ENCODE measurements at places on chromosomes 13 and 19. TPM values are rescaled to one million over a fixed set of nuclear protein-coding genes. Genes with fewer than 3 reads are reported as not detected.

DNA sequence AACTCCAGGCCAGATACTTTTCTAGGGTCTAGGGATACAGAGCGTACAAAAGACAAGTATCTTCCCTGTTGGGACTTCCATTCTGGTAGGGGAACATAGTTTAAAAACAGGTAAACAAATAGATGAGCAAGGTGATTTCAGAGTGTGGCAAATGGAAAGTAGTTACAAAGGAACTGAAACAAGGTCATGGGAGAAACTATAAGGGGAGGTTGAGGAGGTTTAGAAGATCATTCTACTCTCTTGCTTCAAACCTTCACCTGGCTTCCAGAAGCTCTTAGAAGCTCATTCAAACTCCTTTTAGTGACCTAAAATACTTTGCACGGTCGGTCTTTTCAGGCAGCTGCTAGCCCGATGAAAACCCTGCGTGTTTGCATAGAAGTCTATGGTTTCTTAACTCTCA is 9.1 kb downstream of the FFAR2 start:
- no peak for DNase-seq

MCF2L gene
- 38.9 TPM for total RNA-seq

GRCh38 chr19:34188408-34188807 is 16.1 kb downstream of the LSM14A start:
- no peak for DNase-seq

- no peak for DNase-seq
Measured at GRCh38 chr13:33119022-33119781, 103.0 kb downstream of the KL start.

DNA sequence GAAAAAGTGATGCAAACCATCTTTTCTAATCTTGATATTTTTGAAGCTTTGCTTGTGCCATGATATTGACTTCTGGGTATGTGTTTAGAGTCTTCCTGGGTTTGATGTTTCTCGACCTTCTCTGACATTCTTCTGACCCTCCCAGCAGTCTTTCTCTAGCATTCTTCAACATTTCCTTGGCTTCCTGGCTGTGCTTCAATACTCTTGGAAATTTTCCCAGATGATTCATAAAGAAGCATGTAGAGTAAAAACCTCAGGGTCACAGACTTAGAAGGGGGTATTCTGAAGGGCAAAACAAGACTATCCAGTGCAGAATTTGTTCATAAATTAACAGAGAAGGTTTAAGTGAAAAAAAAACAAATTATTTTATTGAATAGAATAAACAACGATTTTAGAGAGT is 946.3 kb upstream of the PCDH9 start:
- no peak for DNase-seq

ZNF100 gene
- 8.0 TPM for total RNA-seq

ZNF628 gene
- 3.4 TPM for total RNA-seq

DNA sequence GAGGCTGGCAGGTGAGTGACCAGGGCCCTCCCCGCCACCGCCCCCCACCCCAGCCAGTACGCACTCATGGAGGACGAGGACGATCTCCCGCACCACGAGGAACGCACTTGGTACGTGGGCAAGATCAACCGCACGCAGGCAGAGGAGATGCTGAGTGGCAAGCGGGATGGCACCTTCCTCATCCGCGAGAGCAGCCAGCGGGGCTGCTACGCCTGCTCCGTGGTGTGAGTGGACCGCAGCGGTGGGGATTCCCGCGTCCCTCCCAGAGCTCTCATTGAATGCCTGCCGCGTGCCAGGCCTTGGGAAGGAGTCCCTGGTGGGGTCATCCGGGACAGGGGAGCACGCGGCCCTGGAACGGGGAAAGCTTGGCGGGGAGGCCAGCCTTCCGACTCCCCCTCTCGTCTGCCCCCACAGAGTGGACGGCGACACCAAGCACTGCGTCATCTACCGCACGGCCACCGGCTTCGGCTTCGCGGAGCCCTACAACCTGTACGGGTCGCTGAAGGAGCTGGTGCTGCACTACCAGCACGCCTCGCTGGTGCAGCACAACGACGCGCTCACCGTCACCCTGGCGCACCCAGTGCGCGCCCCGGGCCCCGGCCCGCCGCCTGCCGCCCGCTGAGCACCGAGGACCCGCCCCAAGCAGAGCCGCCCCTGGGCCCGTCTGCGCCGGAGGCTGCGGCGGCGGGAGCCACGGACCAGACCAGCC is 4.8 kb upstream of the IFI30 start:
- no peak for DNase-seq

GRCh38 chr13:20491926-20492435 is 33.7 kb downstream of the CRYL1 start:
- no peak for DNase-seq

DNA sequence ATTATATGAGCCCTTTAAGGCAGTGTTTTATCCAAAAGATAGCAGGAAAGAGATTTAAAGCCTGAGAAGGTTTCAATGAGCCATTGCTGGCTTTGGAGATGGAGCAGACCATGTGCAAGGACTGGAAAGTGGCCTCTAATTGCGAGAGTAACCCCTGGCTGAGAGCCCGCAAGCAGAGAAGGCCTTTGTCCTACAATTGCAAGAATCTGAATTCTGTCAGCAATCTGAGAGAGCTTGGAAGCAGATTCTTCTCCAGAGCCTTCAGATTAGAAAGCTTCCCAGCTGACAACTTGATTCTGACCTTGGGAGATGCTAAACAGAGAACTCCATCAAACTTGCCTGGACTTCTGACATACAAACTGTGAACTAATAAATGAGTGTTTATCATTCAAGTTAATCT is 528.7 kb upstream of the KLF12 start:
- DNase-seq: no peak

DNA sequence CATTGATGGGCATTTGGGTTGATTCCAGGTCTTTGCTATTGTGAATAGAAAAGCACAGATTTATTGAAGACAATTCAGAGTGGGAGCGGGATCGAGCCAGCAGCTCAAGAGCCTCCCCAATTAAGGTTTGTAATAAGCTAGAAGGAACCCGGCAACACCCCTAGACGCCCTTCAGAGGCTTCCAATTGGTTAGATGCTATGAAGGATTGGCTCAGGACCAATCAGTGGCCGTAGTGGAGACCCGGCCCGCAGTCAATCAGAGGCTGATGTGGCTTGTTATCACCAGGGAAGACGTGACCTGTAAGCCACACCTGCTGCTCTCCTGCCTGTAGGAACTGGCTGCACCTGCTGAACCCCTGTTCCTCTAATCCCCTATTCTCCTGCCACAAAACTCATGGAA is 14.6 kb downstream of the SIGLEC11 start:
- DNase-seq: no peak

DCT gene
- total RNA-seq: 0.22 TPM

GRCh38 chr19:39167461-39168257 is 29.1 kb upstream of the NCCRP1 start:
- DNase-seq: no peak

DNA sequence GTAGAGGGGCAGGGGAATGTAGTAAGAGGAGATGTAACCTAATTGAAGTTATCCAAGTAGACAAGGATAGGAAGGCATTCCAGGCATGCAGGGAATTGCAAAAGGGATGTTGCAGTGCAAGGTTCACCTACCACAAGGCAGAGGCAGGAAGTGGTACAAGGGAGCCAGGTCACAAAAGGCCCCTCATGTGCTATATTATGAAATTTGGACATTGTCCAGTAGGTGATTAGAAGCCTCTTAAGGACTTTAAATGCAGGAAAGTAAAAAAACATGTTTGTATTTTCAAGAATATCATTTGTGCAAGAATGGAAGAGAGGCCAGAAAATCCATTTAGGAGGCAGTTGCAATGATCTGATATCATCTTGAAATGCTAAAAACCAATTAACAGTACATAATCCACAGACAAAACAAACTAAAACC is 111.4 kb downstream of the FRY start:
- DNase-seq: no peak

DNA sequence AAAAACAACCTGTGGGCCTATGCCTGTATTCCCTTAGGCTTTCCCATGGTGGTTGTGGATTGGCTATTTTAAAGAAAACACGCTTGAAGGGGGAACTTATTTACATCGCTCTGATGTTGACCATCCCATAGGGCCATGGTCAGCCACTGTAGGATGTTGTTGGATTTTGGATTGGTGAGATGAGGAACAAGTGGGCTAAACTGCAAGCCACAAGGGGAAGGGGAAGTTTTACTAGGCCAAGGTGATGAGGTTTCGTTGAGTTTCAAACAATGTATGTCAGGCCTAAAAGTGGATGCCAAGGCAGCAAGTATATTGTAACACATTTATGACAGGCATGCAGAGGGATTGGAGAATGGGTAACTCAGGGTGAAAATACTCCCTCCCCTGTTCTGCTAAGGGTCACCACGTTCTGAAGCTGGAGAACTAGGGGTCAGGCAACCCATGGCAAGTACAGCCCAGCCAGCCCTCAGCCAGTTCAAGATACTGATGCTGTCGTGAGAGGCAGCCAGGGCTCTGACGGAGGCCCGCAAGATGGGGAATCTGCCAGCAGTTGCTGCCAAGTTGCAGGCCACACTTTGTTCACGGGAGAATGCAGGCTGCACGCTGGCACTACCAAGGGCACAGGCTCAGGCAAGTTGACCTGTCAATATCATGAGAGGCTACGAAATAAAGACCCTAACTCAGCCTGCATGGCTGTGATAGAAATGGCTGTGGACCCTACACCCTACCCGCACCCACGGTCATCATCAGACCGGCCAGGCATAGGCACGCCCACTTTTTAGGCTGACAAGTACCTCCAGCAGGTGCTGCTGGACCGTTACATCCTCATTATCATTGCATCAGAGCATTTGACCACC is 11.1 kb downstream of the IRGC start:
- no peak for DNase-seq

- no peak for DNase-seq
Measured at GRCh38 chr13:101157261-101157660, 259.0 kb downstream of the NALCN start.

Measured in cardiac septum (tissue), 1 donor.